ENCODE measurements at places on chromosomes 3 and 15. TPM values are rescaled to one million over a fixed set of nuclear protein-coding genes. Genes with fewer than 3 reads are reported as not detected.

RYR3 gene
- 6.5 TPM for total RNA-seq

DNA sequence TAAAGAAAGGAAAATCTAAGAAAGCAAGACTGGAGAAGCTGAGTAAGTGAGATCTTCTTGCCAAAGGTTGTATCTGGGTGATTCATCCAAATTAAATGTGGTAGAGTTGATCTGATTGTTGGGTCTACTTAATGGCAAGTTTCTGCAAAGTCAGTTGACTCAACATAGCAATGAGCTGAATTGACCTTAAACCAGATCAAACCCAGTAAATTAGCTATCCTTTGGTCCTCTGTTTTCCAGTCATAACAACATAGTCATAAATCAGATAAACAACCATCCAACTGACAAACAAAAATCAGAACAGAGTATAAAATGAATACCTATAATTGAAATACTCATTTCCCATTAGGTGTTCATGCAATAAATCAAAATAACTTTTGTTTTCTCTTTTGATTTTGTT, 142.6 kb upstream of the CFAP20DC start:
- DNase-seq: no peak
- no peak overlapping the region for H3K27ac ChIP-seq
- no peaks in the 10 kb centered on the region for H3K27me3 ChIP-seq
- H3K4me1 ChIP-seq: no peaks in the 10 kb centered on the region
- no peaks in the 10 kb centered on the region for H3K36me3 ChIP-seq

GRCh38 chr3:140051019-140051957, 116.3 kb downstream of the CLSTN2 start:
- DNase-seq: no peak
- no peak overlapping the region for H3K27ac ChIP-seq
- H3K4me3 ChIP-seq: no peak overlapping the region
- no peaks in the 10 kb centered on the region for H3K36me3 ChIP-seq
- no peaks in the 10 kb centered on the region for H3K27me3 ChIP-seq

CADPS gene
- 16.2 TPM for total RNA-seq

DNA sequence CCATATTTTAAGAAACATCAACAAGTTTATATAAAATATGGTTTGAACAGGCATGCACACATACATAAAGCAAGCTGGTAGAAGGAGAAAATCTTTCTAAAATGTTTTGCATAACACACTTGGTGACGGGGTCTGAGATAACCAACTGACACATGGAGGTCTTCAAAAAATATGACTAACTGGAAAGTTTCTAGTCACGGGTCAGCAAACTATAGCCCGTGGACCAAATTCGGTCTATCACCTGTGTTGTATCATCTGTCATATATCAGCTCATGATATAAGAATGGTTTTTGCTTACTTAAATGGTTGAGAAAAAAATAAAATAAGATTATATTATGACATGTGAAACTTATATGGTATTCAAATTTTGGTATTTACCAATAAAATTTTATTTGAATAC, 465.1 kb downstream of the FOXP1 start:
- no peaks in the 10 kb centered on the region for H3K27me3 ChIP-seq
- H3K27ac ChIP-seq: no peak overlapping the region
- H3K4me1 ChIP-seq: peaks cover 21% of the 10 kb centered on the region
- no peak overlapping the region for H3K4me3 ChIP-seq
- H3K36me3 ChIP-seq: peaks cover 6% of the 10 kb centered on the region
- DNase-seq: no peak

IL5RA gene
- not detected for total RNA-seq

- no peak overlapping the region for H3K27ac ChIP-seq
- no peaks in the 10 kb centered on the region for H3K36me3 ChIP-seq
- DNase-seq: no peak
- peaks cover 9% of the 10 kb centered on the region for H3K27me3 ChIP-seq
- no peaks in the 10 kb centered on the region for H3K4me1 ChIP-seq
Observed at GRCh38 chr15:82297546-82297945, 34.9 kb downstream of the SAXO2 start.

DNA sequence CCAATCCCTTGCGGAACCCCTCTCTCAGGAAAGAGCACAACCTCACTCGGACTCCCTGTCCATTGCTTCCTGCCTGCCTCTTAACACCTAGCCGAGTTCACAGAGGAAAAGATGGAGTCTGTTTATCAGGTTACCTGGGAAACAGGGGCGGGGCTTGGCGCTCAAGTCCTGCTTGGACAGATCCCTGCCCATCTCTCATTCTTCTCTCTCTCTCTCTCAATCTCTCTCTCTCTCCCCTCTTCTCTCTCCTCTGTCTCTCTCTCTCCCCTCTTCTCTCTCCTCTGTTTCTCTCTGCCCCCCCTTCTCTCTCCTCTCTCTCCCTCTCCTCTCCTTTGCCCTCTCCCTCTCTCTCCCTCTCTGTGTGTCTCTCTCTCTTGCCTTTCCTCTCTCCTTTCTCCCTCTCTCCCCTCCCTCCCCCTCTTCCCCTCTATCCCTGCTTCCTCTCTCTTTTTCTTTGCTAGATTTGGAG, at the start of gene EFHB:
Gene EFHB (minus strand): TSS at position 120 of the 469 bp plus-strand sequence. CDS start 199 bp downstream, outside the sequence.
- H3K27ac ChIP-seq: no peak within 1 kb of the TSS
- no peak for DNase-seq
- no peaks in the 10 kb centered on the region for H3K27me3 ChIP-seq
- H3K36me3 ChIP-seq: no peaks in the 10 kb centered on the region

GRCh38 chr3:197137751-197138150, 108.1 kb upstream of the MELTF start:
- H3K4me1 ChIP-seq: peaks cover 5% of the 10 kb centered on the region
- no peak overlapping the region for H3K27ac ChIP-seq
- no peaks in the 10 kb centered on the region for H3K36me3 ChIP-seq
- H3K27me3 ChIP-seq: no peaks in the 10 kb centered on the region
- no peak overlapping the region for H3K4me3 ChIP-seq

GRCh38 chr15:66862940-66863335, 160.9 kb downstream of the SMAD6 start:
- H3K27ac ChIP-seq: no peak overlapping the region
- H3K36me3 ChIP-seq: no peaks in the 10 kb centered on the region
- no peak overlapping the region for H3K4me3 ChIP-seq
- H3K4me1 ChIP-seq: no peaks in the 10 kb centered on the region

GRCh38 chr3:187015903-187016638, 85.7 kb downstream of the ST6GAL1 start:
- peaks cover 34% of the 10 kb centered on the region for H3K4me1 ChIP-seq
- H3K36me3 ChIP-seq: no peaks in the 10 kb centered on the region
- H3K27me3 ChIP-seq: no peaks in the 10 kb centered on the region
- no peak overlapping the region for H3K27ac ChIP-seq
- DNase-seq: no peak
- no peak overlapping the region for H3K4me3 ChIP-seq

DNA sequence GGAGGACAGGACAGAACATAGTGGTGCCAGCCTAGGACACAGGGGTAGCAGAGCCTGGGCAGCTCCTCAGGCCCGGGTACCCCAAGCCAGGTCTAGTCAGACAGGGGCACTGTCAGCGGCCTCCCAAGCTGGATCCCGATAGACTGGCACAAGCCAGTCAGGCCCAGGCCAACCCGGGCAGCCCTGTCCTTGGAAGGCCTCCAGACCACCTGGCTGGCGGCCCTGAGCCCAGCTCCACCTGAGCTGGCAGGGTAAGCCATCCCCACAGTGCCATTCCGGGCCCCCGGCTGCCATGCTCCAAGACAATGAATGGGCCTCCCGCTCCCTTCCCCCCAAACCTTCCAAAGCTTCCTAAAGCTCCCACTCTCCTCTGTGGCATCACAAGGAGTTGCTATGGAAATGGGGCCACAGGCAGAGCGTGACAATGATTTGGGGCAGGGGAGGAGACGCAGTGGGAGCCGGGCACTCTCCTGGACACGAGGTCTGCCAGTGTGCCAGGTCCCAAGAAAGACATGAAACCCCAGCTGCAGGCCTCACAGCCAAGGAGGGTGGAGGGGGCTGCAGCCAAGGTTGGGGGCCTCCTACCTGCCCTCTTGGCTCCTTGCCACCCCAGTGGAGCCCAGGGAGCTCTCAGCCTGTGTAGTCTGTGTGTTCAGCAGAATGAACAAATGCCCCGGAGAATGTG, 165.6 kb upstream of the LINGO1 start:
- H3K36me3 ChIP-seq: no peaks in the 10 kb centered on the region
- no peak overlapping the region for H3K4me3 ChIP-seq
- no peak overlapping the region for H3K27ac ChIP-seq
- no peak for DNase-seq
- no peaks in the 10 kb centered on the region for H3K4me1 ChIP-seq
- no peaks in the 10 kb centered on the region for H3K27me3 ChIP-seq

LRRC3B gene
- not detected for total RNA-seq

GRCh38 chr3:40720863-40721262, 196.1 kb downstream of the ZNF621 start:
- H3K27me3 ChIP-seq: no peaks in the 10 kb centered on the region
- no peaks in the 10 kb centered on the region for H3K4me1 ChIP-seq
- H3K36me3 ChIP-seq: no peaks in the 10 kb centered on the region
- no peak for DNase-seq

DNA sequence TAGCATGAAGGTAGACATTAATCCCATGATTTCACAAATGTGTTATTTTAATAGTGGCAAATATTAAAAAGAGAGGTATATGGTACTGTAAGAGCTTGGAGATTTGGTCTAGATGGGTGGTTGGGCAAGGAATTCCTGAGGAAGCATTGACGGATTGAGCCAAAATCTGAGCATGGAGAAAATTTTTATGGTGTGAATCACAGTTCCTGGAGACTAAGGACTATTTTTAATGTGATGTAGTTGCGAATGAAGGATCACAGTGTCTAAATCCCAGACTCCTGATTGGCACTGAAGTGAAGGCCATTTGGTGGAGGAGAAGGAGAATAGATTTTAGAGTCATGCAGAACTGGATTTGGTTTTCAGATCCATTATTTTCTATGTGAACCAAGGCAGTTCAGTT, 188.7 kb upstream of the FEZF2 start:
- no peaks in the 10 kb centered on the region for H3K27me3 ChIP-seq
- no peak for DNase-seq
- H3K4me1 ChIP-seq: no peaks in the 10 kb centered on the region
- no peak overlapping the region for H3K27ac ChIP-seq
- no peak overlapping the region for H3K4me3 ChIP-seq

- H3K36me3 ChIP-seq: no peaks in the 10 kb centered on the region
- no peak overlapping the region for H3K27ac ChIP-seq
- no peak overlapping the region for H3K4me3 ChIP-seq
- no peaks in the 10 kb centered on the region for H3K4me1 ChIP-seq
- H3K27me3 ChIP-seq: no peaks in the 10 kb centered on the region
- DNase-seq: no peak
Observed at GRCh38 chr3:99506-99905, 97.1 kb upstream of the CHL1 start.

DNA sequence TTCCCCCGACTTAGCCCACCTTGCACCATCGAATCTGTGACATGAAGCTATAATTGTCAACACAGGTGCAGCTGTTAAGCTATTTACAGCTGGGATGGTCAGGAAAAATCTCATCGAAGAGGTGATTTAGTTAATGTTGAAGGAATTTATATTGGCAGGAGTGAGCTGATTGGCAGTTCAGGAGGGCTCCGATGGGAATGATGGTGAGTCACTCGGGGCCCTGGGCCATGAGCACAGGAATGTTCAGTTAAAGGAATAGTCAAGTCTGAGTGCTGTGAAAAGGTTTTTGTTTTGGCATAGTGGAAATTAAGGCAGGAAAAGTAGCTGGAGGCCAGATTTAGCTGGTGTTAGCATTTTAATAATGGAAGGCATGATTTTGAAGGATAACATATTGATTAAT, 95.7 kb downstream of the OXSM start:
- no peak overlapping the region for H3K27ac ChIP-seq
- no peaks in the 10 kb centered on the region for H3K36me3 ChIP-seq
- no peaks in the 10 kb centered on the region for H3K27me3 ChIP-seq
- no peaks in the 10 kb centered on the region for H3K4me1 ChIP-seq
- DNase-seq: no peak

GRCh38 chr3:147589016-147589415, 179.9 kb downstream of the ZIC1 start:
- H3K27me3 ChIP-seq: no peaks in the 10 kb centered on the region
- no peak for DNase-seq
- H3K4me1 ChIP-seq: no peaks in the 10 kb centered on the region
- no peak overlapping the region for H3K4me3 ChIP-seq
- no peak overlapping the region for H3K27ac ChIP-seq

GRCh38 chr3:152430223-152431002, 161.7 kb downstream of the MBNL1 start:
- peak overlapping the region; percentile 32 for H3K27ac ChIP-seq
- H3K4me1 ChIP-seq: no peaks in the 10 kb centered on the region
- no peaks in the 10 kb centered on the region for H3K27me3 ChIP-seq
- DNase-seq: no peak
- H3K4me3 ChIP-seq: no peak overlapping the region
- H3K36me3 ChIP-seq: peaks cover 31% of the 10 kb centered on the region

MESP2 gene
- total RNA-seq: 1.5 TPM

XRN1 gene
- total RNA-seq: 42.8 TPM

C2CD4A gene
- not detected for total RNA-seq

RTP4 gene
- total RNA-seq: 1.0 TPM

STXBP5L gene
- total RNA-seq: 0.44 TPM

DNA sequence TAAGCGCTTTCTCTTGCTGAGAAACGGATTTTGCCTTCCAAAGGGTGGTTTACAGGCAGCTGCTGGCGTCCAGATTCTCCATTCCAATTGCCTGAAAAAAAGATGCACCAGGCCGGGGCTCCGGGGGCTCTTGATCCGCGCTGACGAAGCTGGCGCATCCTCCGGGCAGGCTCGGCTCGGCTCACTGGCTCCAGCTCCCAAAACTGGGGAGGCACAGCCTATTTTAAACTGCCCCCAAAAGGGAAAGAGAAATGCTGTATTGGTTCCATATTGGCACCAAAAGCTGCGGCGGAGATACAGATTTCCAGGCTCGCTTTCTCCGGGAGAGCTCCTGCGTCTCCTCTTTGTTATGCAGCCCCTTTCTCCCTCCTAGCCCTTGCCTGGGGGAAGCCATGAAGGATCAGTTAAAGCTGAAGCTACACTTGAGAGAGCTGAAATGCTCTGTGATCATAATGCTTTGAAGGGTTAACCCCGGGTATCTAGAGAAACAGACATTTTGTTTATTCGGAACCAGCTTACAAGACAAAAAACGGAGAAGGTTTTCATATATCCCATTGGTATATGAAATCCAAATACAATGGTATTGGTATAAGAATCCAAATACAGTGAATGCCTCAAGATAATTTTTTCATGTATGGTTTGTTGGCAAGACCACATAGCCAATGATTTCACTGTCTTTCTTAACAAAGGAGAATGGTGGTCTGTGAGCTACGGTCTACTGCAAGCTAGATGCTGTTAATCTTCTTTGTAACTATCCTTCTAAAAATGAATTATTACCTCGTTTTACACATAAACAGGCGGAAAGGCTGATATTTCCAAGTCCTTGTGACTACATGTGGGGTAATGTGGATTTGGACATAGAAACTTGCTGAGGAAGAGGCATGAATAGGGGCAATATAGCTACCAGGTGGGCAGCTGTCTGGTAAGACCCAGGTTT, 693 bp downstream of the CD200 start:
- peak overlapping the region; percentile 95 for H3K27ac ChIP-seq
- no peaks in the 10 kb centered on the region for H3K36me3 ChIP-seq
- H3K27me3 ChIP-seq: no peaks in the 10 kb centered on the region
- peak overlapping the region; percentile 58 for H3K4me3 ChIP-seq
- no peaks in the 10 kb centered on the region for H3K4me1 ChIP-seq

SUCNR1 gene
- total RNA-seq: 0.84 TPM

Measured in tibial nerve (tissue), 4 donors.